Right renal cortex interstitium (tissue), 3 donors: ENCODE measurements at places on chromosomes 5 and 9. TPM values are rescaled to one million over a fixed set of nuclear protein-coding genes. Genes with fewer than 3 reads are reported as not detected.

Gene PCDHA9
- not detected for polyA plus RNA-seq

Gene MEIKIN
- polyA plus RNA-seq, result not detected

GRCh38 chr5:125348221-125348692 lies 601.8 kb upstream of the ZNF608 start:
- DNase-seq, result no peak

DNA sequence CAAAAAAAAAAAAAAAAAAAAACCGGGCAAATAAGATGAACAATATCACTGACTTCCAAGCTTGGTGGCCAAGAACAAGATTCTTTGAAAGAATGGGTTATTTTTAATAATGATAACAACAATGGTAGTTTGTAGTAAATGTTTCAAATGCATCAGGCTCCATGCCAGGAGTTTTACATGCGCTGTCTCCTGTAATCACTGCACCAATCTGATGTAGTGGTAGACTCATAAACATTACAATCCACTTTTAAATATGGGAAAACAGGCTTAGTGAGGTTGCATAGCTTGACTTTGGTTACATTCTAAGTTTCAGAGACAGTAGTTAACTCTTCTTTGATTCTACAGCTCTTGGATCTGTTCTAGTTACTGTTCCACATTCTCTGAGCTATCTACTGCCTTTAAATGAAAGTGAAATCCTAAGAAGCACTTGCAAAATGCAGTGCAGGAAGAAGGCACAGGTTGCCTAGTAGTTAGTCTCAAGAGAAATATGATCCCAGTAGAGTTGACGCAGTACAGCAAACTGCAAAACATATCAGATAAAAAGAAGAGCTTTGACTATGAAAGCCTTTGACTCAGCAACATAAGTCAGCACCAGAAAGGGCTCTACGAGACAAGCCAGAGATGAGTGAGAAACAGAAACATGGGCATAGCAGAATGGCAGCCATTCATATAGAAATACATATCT lies 62.1 kb downstream of the PDE4D start:
- no peak for DNase-seq

DNA sequence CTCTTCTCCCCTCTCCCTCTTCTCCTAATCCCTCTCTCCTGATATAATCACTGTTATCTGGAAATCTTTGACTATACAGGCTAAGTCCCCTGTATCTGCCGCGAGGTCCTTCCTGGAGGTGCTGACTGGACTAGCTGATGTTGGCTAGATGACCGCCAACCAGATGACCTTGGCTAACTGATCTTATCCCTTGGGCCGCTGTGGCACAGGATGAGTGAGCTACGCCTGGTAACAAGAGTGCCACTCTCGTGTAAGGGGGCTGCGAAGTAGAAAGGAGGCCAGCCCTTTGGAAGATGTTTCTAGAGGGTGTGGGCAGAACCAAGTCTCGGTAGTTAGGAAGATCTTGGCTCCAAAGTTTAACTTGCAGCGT lies 345 bp upstream of the PRRC1 start:
- DNase-seq, result no peak

DNA sequence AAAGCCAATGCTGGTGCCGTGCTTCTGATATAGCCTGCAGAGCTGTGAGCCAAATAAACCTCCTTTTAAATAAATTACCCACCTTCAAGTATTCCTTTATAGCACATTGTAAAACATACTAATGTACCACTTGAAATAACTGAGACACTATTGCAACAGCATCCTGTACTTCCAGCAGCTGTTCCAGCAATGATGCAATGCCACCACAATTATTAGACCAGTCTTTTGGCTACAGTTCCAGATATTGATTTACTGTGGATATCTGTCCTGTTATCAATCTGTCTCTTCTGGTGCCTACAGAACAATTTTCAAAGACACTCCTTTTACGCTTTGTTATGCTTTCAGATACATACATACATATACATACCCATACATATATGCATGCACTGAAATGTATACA lies 567.9 kb downstream of the TAF11L14 start:
- no peak for DNase-seq

DNA sequence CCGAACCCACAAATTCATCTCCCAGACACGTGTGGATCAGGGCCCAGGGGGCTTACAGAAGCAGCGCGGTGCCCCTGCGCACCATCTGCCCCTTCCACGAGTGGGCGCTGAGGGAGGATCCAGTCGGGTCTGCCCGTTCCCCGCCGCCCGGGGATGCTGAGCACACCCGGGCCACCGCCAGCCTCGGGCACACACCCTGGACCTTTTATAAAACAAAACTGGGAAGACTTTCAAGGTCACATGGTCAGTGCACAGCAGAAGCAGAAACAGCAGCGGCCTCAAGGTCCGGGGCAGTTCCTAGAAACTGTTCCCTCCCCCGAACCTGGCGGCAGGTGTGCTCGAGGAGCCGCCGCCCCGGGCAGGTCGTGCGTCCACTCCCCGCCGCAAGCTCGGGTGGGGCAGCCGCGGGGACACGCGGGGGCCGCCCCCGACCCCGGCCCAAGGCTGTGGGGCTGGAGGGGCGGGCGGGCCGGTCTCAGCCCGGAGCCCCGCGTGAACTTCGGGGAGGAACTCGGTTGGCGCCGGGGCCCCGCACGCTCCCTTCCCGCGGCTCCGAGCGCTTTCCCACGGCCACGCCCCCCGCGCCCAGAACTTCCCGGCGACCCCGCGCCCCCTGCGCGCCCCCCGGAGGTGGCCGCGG lies 633 bp upstream of the PPP1R26 start:
- no peak for DNase-seq

DNA sequence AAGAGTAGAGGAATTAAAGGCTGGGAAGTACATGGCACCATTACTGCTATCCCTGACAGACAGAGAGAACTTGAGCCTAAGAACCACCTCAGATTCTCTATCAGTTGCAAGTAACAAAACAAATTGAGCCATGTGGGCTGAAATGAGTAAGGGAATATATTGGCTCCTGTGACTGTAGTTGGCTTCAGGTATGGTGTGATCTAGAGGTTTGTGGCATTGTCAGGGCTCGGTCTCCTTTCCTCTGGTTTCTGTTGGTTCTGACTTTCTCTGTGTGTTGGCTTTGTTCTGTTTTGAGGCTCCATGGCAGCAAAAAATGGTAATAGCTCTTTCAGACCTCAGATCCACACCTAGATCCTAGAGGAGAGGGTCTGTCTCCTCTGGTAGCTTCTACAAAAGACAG lies 5.7 kb downstream of the GALNT10 start:
- DNase-seq, result no peak

- DNase-seq, result no peak
Measured at GRCh38 chr5:350355-350754, 28.8 kb downstream of the AHRR start.

- DNase-seq, result no peak
Measured at GRCh38 chr5:179373961-179374505, 28.8 kb upstream of the ADAMTS2 start.
